Transverse colon (tissue), 4 donors: ENCODE measurements at places on chromosomes 6 and 20.

DNA sequence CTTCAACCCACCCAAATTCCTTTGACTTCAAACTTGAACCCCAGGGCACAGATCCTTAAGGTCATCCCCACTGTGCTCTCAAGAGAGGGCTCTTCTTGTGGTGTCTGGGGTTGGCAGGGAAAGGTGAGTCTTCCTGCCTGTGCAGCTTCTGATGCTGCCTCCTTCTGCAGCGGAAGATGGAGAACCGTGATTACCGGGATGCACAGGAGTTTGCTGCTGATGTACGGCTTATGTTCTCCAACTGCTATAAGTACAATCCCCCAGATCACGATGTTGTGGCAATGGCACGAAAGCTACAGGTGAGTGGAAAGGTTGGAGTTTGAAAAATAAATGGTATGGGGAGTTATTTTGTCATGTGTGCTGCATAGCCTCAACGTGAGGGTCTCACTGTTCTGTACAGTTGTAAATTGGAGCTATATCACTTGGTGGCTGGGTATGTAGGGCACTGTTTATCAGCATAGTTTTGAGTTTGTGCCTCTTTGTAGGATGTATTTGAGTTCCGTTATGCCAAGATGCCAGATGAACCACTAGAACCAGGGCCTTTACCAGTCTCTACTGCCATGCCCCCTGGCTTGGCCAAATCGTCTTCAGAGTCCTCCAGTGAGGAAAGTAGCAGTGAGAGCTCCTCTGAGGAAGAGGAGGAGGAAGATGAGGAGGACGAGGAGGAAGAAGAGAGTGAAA is 9.0 kb downstream of the BRD2 start:
- no peak for DNase-seq

GRCh38 chr6:39979461-39980328 is 45.4 kb upstream of the MOCS1 start:
- no peak for DNase-seq

DNA sequence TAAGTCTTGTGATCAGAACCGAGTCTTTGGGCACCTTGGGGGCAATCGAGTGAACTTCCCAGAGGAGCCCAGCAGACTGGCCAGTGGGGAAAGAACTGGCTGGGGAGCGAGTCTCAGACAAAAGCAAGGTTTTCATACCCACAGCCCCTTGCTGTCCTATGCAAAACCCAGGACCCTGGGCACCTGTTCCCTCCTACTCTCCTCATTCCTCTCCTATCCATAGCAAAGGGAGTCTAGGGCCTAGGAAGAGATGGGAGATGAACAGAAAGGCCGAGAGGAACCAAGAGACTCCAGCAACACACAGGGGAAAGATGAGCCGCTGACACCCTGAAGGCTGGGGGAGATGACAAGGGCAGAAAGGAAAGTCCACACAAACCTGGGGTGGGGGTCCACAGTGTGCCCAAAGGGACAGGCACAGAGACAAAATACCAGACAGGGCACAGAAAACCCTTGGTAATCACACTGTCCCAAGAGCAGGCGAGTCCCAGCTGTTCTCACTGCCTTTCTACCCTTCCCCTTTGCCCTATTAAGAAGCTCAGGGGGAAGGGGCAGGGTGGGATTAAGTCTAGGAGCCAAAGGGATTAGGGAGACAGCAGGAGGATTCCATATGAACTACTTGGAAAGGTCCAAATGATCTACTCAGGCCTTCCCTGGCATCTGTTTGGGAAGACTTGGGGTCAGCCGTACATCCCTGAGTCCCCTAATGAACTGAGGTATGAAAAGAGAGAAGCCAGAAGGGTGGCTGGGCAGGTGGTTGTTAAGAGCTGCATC is 6.5 kb downstream of the PPP1R18 start:
- no peak for DNase-seq

DNA sequence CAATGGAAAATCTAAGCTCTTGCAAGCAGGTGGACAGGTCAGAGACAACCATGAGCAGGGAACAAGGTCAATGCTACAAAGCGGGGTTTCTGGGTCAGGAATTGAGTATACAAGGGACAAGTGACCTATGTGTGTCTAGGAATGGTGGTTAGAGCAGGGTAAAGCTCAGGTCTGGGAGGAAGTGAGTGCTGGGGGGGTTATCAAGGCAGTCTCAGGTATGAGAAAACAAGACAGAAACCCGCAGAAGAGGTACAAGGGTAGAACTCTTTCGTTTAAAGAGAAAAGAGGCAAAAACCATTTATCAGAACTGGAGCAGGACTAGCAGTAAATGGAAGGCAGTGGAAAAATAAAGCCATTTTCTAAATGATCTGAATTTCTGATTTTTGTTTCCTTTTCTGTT is 298.4 kb downstream of the ALDH8A1 start:
- DNase-seq = no peak

DNA sequence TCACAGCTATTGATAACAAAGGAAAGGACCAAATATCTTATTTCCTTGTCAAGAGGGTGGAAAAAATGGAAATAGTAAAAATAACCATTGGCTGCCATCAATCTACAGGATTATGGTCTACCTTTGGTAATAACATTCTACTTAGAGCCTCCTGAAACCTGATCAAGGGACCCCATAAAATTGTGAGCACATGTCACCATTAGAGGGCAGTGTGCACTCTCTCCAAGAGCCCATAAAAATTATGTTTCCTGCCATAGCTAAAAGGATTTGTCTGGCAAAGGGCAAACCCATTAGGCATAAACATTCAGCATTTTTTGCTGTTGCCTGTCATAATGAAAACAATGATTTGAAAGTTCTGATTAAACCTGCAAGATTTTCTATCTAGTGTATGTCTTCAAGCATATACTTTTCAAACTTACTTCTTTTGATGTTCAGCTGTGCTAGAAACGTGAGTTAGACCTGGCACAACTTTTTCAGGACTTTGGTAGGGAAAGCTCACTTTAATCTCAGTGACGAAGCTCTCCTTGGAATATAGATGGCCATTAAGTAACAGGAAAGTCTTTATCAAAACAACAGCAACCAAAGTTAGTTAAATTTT is 120.7 kb upstream of the ZFP64 start:
- peak; percentile 22 for DNase-seq

GRCh38 chr6:68059899-68060298 is 575.2 kb upstream of the ADGRB3 start:
- no peak for DNase-seq

- no peak for DNase-seq
Observed at GRCh38 chr20:16844406-16844805, 96.2 kb downstream of the OTOR start.

- DNase-seq = peak; percentile 32
Observed at GRCh38 chr6:6984585-6985366, 123.0 kb upstream of the RREB1 start.

DNA sequence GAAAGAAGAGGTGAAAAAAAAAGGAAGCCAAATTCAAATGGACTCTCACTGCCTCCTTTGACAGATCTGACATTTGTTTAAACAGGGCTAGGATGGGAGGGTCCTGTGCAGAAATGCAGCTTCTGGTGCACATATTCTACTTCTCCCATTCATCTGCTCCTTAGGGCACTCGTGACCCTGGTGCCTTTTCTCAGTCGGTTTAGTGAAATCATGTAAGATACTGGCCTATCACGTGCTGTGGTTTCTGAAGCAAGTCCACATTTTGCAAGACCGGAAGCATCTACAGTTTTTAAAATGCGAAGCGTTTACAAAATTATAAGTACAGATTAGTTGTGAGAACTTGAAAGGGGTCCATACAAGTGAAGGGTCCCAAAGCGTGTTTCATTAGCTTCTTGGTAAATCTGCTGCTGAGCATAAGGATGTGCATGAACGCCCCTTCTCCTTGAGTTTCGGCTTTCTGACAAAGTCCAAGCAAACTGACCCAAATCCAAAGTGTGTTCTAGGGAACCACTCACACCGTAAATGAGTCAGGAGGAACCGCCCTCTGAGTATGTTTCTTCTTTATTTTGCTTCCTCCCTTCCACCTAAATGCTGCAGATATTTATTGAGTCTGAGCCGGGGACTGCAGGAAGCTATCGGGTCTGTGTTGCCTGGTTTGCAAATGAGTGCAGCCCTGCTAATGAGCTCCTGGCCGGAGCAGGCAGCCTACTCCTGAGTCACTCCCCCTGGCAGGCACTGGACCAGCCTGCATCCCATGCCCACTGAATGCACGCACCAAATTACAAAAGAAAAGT is 323.8 kb upstream of the JARID2 start:
- no peak for DNase-seq

GRCh38 chr6:118748311-118749062 is 97.1 kb upstream of the CEP85L start:
- DNase-seq = no peak

DNA sequence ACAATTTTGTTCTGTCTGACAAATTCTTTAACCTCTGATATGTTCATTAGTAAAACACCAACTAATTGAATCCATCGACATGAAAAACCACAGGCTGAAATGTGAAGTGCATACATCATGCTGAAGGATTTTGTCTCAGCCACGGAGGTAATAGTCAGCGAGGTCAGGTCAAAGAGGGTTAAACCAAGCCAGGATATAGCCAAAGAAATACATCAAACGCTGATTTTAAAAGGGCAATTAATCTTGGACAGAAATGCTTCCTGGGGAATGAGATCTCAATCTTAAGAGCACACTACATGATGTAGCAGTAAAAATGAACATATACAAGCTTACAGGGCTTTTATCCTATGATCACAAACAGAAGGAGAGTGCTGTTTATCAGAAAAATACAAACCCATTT is 106.7 kb downstream of the PRDM1 start:
- no peak for DNase-seq

DNA sequence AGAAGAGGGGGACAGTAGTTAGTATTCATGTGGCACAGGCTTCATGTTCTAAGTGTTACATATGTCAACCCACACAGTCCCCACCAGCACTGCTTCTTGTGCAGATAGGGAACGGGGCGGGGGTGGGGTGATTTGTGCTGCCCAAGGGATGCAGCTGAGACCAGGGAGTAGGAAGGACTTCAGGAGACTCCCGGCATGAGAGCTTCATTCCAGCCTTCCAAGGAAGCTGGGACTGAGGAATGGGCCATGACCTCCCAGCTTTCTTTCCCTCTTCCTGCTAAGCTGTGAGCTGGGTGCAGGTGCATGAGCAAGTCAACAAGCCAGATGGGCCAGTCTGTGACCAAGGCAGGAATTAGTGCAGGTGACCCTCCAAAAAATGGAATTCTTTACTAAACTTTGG is 9.2 kb downstream of the BEND3 start:
- DNase-seq = no peak

- DNase-seq = no peak
Observed at GRCh38 chr6:133241901-133242636, 912 bp downstream of the EYA4 start.

- DNase-seq = peak; percentile 68
Observed at GRCh38 chr6:56370127-56370540, 122.8 kb upstream of the COL21A1 start.
